ENCODE measurements at places on chromosomes 4 and X. TPM values are rescaled to one million over a fixed set of nuclear protein-coding genes. Genes with fewer than 3 reads are reported as not detected.

The PDCL2 gene
- total RNA-seq, result not detected

The NLGN4X gene
- 112 TPM for total RNA-seq

The GPRASP1 gene
- 1.6 TPM for total RNA-seq

The ERCC6L gene
- 23.9 TPM for total RNA-seq

The AR gene
- 10.6 TPM for total RNA-seq

The BRCC3 gene
- total RNA-seq, result 23.7 TPM

The ART3 gene
- 0.63 TPM for total RNA-seq

The PRRG1 gene
- 10.2 TPM for total RNA-seq

The GNRHR gene
- not detected for total RNA-seq

The BANK1 gene
- total RNA-seq, result 0.93 TPM

The MAGEB5 gene
- not detected for total RNA-seq

The SH3RF1 gene
- total RNA-seq, result 14.2 TPM

The GLA gene
- 47.3 TPM for total RNA-seq

The HSFX3 gene
- total RNA-seq, result not detected

The ADRA2C gene
- 13.8 TPM for total RNA-seq

The RPS6KA3 gene
- 13.0 TPM for total RNA-seq

The USP26 gene
- not detected for total RNA-seq

The TMSB15C gene
- total RNA-seq, result 2.6 TPM

The USP27X gene
- 5.7 TPM for total RNA-seq

The CPXCR1 gene
- total RNA-seq, result not detected

The CXCL3 gene
- 5.2 TPM for total RNA-seq

The CXXC4 gene
- total RNA-seq, result 1.8 TPM

The SOD3 gene
- total RNA-seq, result 5.5 TPM

The ZNF182 gene
- 6.8 TPM for total RNA-seq

The CCSER1 gene
- 0.90 TPM for total RNA-seq

The SH2D1A gene
- not detected for total RNA-seq

The HMGN5 gene
- 23.9 TPM for total RNA-seq

The ANXA10 gene
- not detected for total RNA-seq

The PABPC5 gene
- 1.4 TPM for total RNA-seq

The CETN2 gene
- total RNA-seq, result 24.3 TPM

The TMEM144 gene
- 1.6 TPM for total RNA-seq

The TKTL2 gene
- total RNA-seq, result not detected

The SPACA5B gene
- not detected for total RNA-seq

The SORBS2 gene
- 73.0 TPM for total RNA-seq

The DUX4 gene
- total RNA-seq, result not detected

The ARHGAP36 gene
- 0.32 TPM for total RNA-seq

The POU4F2 gene
- not detected for total RNA-seq

The PLK4 gene
- total RNA-seq, result 35.2 TPM

The BEX2 gene
- total RNA-seq, result 57.5 TPM

The FATE1 gene
- total RNA-seq, result not detected

The CXCL1 gene
- 0.69 TPM for total RNA-seq

The F11 gene
- 0.99 TPM for total RNA-seq

Data from H1 (cell line).